ENCODE measurements at places on chromosomes 1 and 21.

DNA sequence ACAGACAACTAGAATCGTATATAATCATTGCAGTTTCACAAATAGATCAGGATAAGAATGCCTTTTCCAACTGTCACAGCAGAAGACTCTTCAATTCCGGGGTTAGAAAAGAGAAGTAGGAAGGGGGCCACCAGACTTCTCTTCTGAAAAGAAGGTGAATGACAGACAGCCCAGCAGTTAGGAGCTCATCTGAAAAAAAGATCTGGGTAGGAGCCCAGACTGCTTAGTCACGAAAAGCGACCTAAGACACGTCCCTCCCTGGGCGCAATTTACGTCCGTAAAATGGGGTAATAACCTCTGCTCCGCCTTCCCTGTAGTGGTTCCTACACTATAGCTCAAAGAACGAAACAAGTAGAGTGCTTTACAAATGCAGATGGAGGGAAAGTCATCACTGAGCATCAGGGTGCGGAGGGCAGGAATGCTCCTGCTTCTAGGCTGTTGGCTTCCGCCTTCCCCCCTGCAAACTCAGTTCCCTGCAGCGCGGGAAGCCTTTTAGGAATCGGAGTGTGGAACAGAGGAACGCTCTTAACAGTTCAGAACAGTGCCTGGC, 582 bp downstream of the ORC1 start:
- peak; percentile 73 for DNase-seq

DNA sequence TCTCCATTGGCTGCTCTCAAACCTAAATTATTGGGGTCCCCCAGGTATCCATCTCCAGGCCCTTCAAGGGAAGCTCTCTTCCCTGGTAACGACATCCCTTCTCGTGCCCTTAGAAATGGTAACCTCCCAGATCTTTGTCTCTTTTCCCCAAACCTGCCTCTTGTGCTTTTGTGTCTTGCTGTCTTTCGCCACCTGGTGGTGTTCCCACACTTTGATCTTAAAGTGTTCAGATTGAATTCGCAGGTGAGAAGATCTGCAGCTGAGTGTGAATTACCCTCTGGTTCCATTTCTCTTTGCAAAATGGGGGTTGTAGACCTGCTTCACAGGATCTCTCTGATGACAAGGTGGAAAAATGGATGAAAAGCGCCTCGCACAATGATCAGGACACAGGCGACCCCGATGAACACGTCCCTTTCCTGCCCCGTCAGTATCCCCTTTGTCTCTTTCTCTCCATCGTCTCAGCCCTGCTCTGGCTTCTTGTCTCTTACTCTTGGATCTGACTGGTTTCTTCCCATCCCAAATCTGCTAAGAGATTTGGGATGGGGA, 53.1 kb downstream of the DOP1B start:
- peak; percentile 62 for DNase-seq

DNA sequence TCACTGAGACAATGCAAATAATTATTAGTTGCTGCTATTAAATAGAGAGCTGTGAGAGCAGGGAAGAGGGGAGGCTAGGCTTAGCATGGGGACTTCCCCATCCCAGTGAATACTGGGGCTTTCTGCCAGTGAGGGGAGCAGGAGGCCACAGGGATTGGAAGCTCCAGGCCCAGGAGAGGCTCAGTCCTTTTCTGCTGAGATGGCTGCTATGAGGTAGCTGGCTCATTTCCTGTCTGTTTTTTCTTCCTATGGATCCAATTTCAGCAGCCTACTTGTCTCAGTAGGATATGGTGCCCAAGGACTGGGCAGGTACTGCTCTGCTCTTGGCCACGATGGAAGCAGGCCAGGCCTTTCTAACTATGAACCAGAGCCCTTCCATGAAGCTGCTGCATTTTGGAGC, 10.0 kb downstream of the STMN1 start:
- no peak for DNase-seq

DNA sequence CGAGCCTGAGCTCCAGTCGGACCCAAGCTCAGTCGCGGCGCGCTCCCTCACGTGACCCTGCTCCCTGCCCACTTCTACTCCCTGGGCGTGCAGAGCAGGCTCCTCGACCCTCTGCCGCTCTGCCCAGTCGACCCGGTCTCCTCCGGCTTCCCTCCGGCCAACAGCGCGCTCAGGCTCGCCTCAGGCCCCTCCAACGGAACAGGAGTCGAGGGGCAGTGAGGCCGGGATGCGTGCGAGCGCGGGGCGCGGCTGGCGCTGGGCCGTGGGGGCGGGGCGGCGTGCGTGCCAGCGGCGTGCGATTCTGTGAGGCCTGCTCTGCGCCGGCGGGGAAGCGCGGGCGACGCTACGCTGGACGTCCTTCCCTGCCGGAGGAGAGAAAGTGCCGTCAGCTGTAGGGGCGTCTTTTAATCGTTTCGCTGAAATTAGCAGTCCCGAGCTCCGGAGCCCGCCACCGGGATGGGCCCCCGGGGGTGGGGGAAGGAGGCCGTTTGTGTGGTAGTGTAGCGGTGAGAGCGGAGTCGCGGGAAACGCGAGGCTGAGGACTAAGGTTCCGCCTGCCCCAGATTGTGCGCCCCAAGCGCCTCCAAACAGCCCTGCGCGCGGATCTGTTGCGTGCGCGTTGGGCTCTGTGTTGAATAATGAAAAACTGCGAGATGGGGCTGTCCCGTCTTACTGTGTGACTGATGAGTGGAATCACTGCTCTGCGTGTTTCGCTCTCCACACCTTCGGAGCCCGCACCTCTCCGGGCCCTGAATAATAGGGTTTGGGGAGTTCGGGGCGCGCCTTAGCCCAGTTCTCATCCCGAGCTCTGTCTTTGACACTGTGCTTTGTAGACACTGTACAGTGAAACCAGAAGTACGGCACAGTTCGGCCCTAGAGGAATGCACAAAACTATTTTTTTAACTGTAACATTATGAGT, at the start of gene ACBD6:
Gene ACBD6 (minus strand): TSS at position 217 of the 919 bp plus-strand sequence. CDS start 311 bp downstream, outside the sequence.
- DNase-seq, result peak; percentile 86

DNA sequence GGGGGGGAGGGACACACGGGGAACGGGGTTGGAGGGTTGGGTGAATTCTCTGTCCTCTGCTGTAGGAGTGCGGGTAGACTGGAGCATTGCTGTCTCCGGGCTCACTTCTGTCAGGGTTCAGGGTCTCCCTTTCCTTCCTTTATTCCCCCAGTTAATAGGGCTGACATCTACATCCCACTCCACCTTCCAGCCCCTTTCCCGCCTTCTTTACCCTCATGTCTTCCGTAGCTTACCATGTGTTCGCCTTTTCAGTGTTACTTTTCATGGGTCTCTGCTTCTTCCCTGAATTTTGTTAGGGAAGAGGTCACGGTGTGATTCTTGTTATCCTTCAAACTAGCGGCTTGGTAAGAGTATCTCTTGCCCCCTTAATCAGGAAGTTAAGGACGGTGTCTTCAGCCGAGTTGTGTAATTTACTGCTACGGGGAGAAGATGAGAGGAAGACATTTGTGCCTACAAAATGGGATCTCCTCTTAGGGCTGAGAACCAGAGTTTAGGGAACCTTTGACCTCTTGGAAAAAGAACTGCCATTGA, 917 bp downstream of the RAP1A start:
- no peak for DNase-seq

DNA sequence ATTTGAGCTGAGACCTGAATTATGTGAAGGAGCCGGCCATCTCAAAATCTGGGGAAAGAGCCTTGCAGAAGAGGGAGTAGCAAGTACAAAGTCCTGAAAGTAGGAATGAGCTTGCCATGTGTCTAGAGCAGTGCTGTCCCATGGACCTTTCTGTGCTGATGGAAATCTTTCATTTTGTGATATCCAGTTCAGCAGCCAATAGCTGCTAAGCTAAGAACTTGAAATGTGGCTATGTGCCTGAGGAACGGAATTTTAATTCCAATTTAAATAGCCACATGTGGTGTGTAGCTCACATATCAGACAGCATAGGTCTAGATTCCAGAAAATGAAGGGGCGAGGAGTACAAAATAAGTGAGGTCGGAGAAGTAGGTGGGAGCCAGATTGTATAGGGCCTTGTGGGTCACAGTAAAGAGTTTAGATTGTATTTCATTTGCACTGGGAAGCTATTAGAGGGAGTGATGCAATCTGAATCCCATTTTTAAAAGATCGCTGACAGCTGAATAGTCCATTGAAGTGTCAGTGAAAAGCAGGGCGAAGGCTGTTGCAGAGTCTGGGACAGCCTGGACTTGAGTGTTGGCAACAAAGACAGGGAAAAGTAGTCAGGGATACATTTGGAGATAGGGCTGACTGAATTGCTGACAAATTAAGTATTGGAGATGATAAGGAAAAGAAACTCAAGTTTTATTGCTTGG, 80.3 kb downstream of the TMEM200B start:
- no peak for DNase-seq

- DNase-seq, result peak; percentile 23
Observed at GRCh38 chr1:116033322-116033721, 57.0 kb downstream of the SLC22A15 start.
